GOT3 (cell line): ENCODE measurements at places on chromosomes 3 and 15.

GRCh38 chr15:69604072-69604411, 151.4 kb downstream of the RPLP1 start:
- DNase-seq: no peak

DNA sequence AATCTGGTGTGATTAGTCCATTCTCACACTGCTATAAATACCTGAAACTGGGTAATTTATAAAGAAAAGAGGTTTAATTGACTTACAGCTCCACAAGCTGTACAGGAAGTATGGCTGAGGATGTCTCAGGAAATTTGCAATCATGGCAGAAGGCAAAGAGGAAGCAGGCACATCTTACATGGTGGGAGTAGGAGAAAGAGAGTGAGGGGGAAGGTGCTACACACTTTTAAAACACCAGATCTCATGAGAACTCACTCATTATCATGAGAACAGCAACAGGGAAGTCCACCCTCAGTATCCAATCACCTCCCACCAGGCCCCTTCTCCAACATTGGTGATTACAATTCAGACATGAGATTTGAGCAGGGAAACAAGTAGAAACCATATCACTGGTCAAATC, 24.0 kb upstream of the ACP3 start:
- DNase-seq: no peak

DNA sequence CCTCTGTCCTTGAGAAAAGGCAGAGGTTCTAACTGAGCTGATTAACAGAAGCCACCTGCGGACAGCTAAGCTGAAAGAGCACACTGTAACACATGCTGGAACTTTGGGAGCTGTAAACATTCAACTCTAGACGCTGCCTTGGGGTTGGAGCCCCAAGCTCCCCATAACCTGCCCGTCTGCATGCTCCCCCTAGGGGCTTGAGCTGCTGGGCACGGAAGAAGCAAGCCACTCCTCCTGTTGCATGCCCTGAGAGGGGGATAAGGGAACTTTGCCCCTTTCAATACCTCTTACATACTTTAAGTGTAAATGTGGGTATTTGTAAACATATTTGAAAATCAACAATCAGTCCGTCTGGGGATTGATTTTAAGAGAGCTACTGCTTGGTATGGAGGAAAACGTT, 188.4 kb downstream of the ADAMTSL3 start:
- DNase-seq: no peak

GRCh38 chr15:29138260-29138659, 131.4 kb downstream of the NSMCE3 start:
- no peak for DNase-seq

GRCh38 chr3:139948898-139949297, 13.9 kb downstream of the CLSTN2 start:
- DNase-seq: no peak

GRCh38 chr3:187976365-187976900, 177.5 kb upstream of the LPP start:
- DNase-seq: no peak

GRCh38 chr3:9064850-9065249, 101.6 kb upstream of the RAD18 start:
- no peak for DNase-seq

GRCh38 chr3:27633224-27633545, 88.9 kb downstream of the EOMES start:
- DNase-seq: no peak

- no peak for DNase-seq
Observed at GRCh38 chr3:123696808-123697207, 112.0 kb upstream of the HACD2 start.

GRCh38 chr15:70778258-70779076, 15.1 kb upstream of the UACA start:
- no peak for DNase-seq

DNA sequence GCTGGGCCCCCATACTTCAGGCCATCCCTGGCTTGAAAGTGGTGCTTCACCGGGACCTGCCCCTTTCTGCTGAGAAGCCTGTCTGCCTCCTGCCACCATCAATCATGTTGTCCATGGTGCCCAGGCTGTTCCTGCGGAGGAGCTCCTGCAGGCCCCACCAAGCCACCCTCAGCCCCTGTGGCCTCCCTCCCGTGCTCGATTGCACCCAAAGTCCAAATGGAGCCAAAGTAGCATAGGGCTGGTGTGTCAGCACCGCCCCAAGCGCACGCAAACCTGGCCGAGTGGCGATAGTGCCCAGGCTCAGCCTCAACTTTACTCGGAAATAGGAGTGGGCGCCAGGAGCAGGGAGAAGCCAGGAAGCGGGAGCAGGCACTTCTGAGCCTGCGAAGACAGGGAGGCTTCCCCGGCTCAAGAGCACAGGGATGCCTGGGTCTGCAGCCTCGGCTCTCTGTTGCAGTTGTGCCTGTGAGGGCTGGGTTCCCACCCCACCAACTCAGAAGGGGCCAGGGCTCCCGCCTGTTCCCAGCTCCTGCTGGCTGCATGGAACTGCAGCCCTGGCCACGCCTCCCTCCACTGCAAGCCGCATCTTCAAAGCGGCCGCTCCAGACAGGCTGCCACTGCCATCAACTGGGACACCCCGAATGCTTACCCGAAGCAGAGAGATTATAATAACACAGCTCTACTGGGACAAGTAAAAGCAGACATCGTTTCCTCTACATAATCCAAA, 203.0 kb downstream of the ARRDC4 start:
- no peak for DNase-seq

- DNase-seq: no peak
Observed at GRCh38 chr3:87390821-87391220, 114.4 kb upstream of the POU1F1 start.

DNA sequence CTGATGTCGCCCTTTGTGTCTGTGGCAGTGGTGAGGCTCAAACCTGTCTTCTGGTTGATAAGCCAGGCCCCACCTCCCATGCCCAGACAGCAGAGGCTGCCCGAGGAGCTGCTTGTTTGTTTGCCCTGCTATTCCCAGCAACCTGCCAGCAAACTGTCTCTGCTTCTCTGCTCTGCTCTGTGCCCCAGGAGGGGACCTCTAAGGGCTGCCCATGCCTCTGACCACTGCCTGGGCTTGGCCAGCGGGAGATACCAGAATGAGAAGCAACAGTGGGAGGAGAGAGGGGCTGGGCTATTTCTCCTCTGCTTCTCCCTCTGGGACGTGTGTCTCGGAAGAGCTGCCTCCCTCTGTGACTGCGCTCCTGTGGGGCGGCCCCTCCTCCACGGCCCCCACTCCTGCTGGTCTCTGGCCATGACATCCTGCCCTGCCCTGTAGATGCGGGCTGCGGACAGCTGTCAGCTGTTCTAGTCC, 213.1 kb downstream of the RPLP1 start:
- DNase-seq: no peak

DNA sequence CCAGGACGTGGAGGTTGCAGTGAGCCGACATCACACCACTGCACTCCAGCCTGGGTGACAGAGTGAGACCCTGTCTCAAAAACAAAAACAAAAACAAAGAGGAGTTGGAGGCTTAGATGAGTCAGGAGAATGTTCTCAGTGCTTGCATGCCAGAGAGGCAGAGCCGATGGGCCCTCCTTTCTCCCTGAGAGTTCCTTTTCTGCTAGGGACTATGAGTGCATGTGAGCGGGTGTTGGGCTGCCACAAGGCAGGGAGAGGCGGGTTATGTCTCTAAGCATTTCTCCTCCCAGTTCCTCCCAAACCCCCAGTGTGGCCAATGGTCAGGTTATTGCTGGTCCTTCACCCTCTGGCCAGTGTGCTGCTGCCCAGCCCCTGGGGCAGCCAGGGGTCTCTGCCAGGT, 45.1 kb downstream of the RTP1 start:
- DNase-seq: no peak

GRCh38 chr3:37577697-37578096, 284.0 kb upstream of the CTDSPL start:
- DNase-seq: no peak

GRCh38 chr3:77146004-77146403, 106.1 kb downstream of the ROBO2 start:
- DNase-seq: no peak

- no peak for DNase-seq
Observed at GRCh38 chr15:70754862-70755261, 8.5 kb downstream of the UACA start.

DNA sequence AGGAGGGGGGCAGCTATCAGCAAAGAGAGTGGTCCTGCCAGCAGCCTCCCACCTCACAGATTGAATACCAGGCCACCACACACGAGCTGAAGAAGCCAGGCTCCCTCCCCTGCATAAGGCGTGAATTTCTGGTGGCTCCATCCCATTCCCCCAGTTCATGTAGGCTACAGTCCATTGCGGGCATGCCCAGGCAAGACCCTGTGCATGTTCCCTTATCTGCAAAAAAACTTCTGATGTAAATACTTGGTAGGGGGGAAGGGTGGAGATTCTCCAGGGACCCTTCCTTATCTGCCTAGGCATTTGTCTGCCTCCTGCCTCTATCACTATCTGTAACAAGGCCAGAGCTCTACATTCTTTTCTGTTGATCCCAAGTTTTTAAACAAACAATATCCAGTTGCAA, 27.6 kb upstream of the UBP1 start:
- no peak for DNase-seq
